ENCODE measurements at places on chromosomes 12 and 14.

GRCh38 chr14:99731547-99732435 is 47.7 kb downstream of the CYP46A1 start:
- DNase-seq = no peak

- DNase-seq = no peak
These were observed 37.6 kb downstream of the DEGS2 start for GRCh38 chr14:100121643-100122480.

- no peak for DNase-seq
These were observed 324.2 kb downstream of the ZFP36L1 start for GRCh38 chr14:68468437-68469207.

DNA sequence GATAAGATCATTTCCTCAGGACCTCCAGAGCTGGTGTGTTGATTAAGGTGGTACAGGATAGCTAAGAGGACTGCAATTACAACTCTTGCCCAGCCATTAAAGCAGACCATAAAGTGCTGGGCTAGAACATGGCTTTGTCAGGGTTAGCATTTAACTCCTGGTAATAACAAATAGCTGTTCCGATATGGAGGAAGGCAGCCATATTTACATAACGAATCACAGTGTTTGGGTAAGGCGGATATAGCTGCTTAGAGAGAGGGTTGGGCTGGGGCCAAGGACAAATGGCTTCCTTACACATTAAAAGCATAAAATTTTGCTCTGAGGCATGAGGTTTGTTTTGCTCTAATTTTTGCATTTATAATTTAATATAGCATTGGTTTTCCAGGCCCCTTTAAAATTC is 297.7 kb upstream of the DDHD1 start:
- no peak for DNase-seq

GRCh38 chr12:109737631-109738030 is 24.0 kb downstream of the FAM222A start:
- DNase-seq = no peak

DNA sequence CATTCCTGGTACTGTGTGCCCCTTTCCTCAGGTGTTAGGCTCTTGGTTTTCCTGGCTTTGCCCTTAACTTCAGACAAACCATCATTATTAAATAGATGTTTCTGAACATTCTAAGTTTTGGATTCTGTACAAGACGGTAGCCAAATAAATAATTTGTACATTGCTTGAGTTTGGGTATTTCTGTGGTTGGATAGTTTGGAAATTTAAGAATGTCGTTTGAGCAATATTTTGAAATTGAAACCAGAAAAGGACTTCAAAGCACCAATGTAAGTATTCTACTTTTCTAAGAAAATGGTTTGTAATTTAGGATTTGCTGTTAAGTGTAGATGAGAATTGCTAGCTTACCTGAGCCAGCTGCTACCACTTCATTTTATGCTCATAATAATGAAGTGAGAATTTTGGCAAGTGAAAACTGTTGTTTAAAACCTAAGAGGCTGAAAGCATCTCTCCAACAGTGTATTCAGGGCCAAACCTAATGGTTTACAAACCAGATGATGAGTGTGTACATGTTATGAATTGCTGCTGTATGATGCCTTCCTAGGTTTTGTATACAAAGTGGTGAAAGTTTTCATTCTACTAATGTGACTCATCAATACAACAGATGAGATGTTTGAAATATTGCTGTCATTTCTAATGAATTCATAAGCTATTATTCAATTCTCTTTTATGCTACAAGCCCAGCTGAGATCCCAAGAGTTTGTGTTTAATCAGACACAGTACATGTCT is 181.5 kb upstream of the PRKD1 start:
- DNase-seq = no peak

- no peak for DNase-seq
These were observed 328.4 kb downstream of the BMP4 start for GRCh38 chr14:53628261-53628660.

GRCh38 chr12:56718636-56719035 is 6.5 kb downstream of the NACA start:
- DNase-seq = no peak

DNA sequence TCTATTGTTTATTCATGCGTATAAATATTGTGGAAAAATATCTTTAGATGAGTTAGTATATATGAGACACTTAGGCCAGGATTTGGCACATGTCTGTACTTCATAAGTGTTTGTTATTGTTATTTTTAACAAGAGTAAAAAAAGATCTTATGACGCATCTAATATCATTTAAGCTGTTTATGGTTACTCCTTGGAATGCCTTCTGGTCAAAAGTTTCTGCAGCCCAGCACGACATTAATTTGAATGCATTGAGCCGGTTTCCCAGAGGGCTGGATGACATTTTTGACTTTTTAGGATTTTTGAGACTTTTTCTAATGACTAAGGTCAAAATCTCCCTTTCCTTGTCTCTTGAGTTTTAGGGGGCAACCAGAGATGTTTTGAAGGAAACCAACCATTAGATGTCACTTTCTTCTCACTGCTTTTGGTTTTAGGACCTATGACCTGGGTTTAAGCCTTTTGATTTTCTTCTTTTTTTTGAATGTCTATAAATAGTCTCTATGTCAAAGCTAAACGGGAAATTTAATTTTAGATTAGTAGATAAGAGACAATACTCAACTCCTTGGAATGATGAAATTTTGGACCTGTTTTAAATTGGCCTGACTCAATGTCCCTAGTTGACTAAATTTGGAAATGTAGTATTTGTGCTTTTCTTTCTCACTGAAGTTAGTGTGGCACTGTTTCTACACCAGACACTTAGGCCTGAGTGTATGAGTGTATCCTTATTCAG is 215.5 kb downstream of the AEBP2 start:
- DNase-seq = no peak

DNA sequence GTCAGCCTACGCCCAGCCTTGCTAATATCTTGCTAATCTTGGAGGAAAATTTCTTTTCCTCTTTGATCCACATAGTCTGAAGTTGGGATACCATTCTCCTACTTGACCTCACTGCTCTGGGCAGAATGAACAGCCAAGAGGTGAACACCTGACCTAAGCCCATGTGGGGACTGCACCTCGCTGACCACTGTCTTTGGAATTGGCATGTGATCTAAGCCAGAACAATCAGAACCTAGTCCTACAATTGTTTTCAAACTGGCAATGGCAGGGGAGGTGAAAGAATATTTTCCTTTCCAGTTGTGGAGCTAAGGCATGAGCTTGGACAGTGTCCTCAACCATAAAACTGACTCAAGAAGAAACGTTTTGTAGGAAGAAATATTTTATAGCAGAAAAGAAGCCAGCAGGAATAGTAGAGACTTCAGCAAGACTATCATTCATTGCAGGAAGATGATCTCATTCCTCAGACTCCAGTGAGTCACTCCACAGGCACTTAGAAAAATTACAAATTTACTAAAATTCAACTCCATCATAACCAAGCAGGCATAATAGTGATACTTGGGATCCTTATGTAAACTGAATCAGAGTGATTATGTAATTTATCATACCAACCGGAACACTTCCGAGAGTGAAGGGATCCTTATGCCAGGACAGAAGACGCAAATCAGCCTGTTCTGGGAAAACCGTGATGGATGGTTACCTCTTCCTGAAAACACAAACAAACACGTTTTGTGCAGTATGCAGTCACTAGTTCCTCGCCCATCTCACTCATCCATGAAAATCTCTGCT is 14.7 kb downstream of the PTPRO start:
- no peak for DNase-seq

- no peak for DNase-seq
These were observed 2.9 kb upstream of the KLHL42 start for GRCh38 chr12:27777141-27777540.

GRCh38 chr14:68603533-68604360 is 189.1 kb downstream of the ZFP36L1 start:
- DNase-seq = no peak

- no peak for DNase-seq
These were observed 46.3 kb downstream of the CCDC88C start for GRCh38 chr14:91371011-91371989.

DNA sequence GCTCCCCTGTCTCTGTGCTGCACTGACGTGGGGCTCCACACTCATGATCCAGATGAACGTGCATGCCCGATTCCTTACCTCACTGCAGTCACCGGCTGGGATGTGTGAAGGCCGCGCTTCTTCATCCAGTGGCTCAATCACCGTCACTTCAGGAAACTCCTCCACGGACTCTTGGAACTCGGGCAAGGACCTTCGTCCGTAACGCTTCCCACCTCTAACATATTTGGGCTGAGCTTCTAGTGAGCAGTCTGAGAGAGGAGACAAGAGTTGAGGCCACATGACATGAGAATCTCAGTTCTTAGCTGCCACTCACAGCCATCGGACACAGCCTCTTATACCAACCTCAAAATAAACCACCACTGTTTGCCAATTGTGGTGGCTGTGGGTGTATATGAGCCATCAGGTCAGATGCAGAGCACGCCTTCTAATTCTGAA is 38.3 kb downstream of the NIN start:
- DNase-seq = no peak

DNA sequence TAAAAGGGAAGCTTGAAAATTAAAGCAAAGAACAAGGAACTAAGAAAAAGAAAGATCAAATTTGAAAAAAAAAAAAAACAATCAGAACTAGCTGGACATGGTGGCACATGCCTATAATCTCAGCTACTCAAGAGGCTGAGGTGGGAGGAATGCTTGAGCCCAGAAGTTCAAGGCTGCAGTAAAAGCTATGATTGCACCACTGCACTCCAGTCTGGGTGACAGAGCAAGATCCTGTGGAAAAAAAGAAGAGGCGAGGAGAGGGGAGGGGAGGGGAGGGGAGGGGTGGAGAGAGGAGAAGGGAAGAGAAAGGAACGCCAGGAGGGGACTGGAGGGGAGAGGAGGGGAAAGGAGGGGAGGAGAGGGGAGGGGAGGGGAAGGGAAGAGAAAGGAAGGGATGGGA is 43.0 kb downstream of the EEA1 start:
- DNase-seq = no peak

- DNase-seq = no peak
These were observed 2.1 kb downstream of the TMEM30B start for GRCh38 chr14:61279082-61279481.

GRCh38 chr12:43776498-43776897 is 17.7 kb downstream of the IRAK4 start:
- peak; percentile 7 for DNase-seq

DNA sequence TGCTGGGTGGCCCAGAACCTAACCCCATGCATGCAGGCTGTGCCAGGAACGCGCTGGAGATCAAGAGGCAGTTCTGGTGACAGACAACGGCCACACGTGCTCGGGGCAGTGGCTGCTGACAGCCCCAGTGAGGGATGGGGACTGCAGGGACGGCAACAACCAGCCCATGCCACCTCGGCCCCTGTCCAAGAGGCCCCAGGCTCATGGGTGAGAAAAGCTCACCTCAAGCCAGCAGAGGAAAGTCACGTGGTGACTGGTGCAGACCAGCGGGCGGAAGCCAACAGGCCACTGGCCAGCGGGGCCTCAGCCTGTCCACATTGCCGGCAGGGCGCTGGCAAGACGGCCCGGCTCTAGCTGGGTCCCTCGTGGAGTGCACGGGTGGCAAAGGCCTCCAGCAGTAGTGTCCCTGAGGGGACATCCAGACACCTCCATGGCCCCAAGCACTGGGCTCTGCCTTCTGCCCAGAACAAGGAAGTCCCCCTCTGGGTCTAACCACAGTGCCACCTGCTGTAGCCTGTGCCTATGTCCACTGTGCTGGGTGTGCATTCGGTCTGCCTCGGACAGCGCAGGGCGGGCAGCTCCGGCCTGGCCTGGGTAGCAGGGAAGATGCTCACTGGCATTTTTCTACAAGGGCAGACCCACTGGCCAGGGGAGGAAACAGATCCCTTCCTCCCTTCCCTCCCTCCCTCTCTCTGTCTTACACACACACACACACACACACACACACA is 134.1 kb downstream of the NCOR2 start:
- no peak for DNase-seq

DNA sequence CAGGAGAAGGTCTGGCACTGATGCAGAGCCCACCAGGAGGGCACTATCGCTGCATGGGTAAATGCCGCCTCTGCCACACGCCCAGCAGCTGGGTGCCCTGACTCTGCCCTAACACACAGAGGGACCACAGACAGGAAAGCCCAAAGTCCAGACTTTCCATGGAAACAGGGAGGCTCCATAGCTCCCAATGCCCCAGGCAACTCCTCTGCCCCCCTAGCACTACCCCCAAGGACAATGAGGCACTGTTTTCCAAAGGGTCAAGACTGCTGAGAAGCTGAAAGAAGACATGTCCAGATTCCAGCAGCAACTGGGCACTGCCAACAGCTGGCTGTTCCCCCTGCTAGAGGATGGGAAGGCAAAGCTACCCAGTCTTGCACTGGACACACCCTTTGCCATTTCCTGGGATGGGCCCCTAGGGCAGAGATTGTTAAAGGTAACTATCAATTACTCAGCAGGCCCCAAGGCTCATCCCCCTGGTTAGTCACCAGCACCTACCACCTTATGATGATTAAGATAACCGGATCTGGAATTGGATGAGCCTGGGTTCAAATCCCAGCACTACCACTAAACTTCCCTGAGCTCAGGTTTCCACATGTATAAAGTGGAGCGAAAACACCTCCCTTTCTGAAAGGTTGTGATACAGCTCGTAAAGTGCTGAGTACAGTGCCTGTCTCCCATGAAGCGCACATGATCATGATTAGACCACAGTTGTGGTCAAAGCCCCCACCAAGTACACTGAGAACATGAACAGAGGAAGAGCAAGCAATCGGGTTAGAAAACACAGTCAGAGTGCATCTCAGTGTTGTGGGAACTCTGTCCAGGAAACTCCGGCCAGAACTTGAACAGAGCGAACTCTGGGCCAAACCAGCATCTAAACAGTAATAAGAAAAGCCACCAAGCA is 3.3 kb downstream of the PXN start:
- no peak for DNase-seq

DNA sequence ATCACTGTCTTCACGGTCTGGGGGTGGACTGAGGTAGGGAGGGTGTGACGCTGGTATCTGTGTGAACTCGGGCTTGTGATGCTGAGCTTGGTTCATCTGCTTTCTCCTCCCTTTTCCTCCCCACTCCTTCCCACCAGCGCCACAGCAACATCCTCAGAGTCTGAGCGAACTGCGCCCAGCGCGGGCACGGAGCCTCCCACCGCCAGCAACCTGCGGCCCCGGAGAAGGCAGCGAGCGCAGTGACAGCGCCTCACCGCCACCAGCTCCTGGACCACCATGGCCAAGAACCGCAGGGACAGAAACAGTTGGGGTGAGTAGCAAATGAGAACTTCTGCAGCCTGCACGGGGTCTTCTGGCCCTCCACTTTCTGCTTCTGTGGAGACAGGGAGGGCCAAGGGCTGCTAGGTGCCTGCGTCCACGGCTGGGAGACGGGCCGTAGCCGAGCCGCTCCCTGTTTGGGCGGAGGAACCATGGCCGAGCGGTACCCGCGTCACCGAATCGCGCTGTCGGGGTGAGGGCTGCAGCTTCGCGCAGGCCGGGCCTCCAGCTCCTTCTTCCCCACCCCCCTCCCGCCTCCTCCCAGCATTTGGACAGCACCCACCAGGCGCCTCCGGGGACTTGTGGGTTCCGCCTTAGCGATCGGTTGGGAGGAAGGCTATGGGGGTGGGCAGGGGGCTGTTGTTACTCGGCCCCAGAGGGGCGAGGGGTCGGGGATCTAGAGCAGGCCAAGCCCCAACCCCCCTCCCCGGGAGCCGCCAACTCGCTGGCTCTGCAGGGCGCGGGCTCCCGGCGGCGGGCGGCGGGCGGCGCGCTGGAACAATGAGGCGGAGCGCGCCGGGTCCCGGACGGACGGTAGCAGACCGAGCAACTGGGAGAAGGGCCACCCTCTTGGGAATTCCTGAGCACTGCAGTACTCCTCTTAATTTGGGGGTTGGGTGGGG is at the start of gene ATL1:
Gene ATL1, plus strand, starts transcription at position 156 of the 941 bp plus-strand sequence. Its CDS starts 121 bp downstream, at position 277.
- DNase-seq = peak; percentile 77

- DNase-seq = no peak
These were observed 372.2 kb downstream of the RAD51B start for GRCh38 chr14:68191567-68192321.
